ENCODE measurements at places on chromosomes 7 and 10.
A peak's percentile ranks its signal among the peaks of the same experiment; 100 is the strongest.

GRCh38 chr10:27368706-27369105, 128.1 kb upstream of the ACBD5 start:
- DNase-seq: no peak

- no peak for DNase-seq
Observed at GRCh38 chr10:70346155-70346554, 36.3 kb downstream of the LRRC20 start.

DNA sequence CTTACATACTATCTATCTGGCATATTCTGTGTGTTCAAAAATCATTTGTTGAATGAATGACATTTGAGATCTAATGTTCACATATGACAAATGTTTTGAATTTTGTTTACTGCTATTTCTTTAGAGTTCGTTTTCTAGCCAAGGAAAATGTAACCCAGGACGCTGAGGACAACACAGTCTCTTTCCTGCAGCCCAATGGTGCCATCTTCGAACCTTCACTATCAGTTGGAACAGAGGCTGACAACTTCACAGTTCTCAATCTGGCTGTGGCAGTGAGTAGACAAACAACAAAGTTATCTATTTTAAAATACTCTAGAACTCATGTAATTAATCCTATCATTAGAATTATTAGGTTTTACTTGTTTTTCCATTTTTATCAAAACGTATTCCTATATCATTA, 22.5 kb downstream of the CD36 start:
- DNase-seq: no peak

DNA sequence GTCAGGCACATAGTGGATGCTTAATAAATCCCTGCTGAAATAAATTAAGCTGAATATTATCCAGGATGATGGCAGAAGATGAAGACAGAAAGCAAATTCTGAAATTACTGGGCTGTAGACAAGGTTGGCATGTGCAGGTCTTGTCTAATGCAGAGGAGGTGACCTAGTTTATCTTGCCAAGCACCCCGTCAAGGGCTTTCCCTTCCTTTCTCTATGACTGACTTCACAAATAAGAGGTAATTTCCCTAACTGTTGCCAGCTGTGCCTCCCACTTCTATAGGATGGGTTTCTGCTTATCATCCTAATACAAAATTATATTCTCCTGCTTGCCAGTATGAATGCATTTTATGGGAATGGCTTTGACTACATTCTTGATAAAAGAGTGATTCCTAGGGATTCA, 38.0 kb downstream of the LHFPL3 start:
- DNase-seq: no peak

DNA sequence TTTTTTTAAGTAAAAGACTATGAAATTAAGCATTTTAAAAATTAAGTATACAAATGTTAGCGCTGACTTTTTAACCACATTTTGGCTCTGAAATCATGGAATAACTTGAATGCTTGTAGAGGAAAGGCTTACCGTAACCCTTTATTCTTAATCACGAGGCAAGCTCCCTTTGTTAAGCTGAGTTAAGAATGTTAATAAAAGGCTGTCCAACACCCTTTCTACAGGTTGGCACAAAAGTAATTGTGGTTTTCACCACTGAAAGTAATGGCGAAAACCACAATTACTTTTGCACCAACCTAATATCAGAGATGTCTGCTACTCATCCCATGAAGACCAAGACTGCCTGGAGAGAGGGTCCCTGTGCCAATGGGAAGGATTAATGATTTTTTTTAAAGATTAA, 70.6 kb downstream of the STK17A start:
- no peak for DNase-seq

GRCh38 chr10:81873231-81873931, 1.6 kb upstream of the NRG3 start:
- no peak for DNase-seq

DNA sequence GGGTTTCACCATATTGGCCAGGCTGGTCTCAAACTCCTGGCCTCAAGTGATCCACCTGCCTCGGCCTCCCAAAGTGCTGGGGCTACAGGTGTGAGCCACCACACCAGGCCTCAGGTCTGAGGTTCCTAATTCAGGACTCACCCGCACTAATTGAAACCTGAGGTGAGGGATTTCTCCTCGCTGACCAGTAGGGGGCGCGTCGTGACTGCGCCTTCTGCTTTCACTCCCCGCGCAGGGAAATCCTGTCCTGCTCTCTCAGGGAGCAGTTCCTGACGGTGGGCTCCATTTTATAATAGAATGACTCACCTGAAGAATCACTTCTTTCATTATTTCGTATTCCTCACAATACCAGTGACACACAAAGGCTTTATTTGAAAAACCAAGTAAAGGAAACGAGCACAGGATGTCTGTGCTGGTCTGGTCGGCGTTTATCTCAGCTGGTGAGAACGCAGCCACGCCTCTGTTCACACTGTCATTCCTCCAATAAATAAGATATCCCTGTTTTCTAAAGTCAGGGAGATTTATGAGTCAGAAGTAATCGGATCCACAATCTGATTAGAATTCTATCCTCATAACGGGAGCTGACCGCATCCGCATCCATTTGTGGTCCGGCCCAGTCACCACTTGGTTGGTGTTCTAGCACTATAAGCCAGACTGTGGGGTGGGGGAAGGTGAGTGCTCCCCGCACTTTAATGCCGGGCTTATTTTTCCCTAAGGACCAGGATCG, 35.4 kb downstream of the BAG3 start:
- DNase-seq: peak; percentile 81

- DNase-seq: no peak
Observed at GRCh38 chr7:94067047-94067446, 62.9 kb upstream of the BET1 start.

GRCh38 chr7:155804431-155804831, 7.8 kb downstream of the SHH start:
- DNase-seq: no peak

GRCh38 chr10:45470098-45471012, 96.3 kb downstream of the ALOX5 start:
- no peak for DNase-seq

GRCh38 chr10:27744802-27745731, 552 bp downstream of the MKX start:
- peak; percentile 3 for DNase-seq

- DNase-seq: no peak
Observed at GRCh38 chr7:105426606-105427146, 38.0 kb upstream of the SRPK2 start.

DNA sequence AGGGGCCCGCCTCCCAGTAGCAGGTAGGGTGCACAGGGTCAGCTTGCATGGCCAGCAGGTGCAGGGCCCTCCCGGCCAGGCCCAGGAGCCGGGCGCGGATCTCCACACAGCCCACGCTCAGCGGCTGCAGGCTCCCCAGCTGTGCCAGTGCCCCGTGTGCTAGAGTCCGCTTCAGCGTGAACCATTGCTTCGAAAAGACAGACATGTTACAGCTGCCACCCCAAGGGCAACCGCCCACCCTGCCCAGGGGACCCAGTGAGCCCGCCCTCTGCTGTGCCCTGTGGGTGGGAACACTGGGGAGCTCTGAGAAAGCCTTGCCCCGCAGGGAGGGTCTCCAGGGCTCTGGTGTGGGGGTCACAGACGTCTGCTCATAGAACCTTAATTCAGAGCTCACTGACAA, 64.3 kb upstream of the NKX6-2 start:
- DNase-seq: no peak

GRCh38 chr7:54843841-54844355, 84.9 kb upstream of the SEC61G start:
- DNase-seq: no peak

Measured in stimulated activated CD4-positive, alpha-beta T cell treated with anti-CD3 and anti-CD28 coated beads, Interleukin-12 subunit alpha, Interleukin-12 subunit beta, amount 100 ng/mL, for 24 hours (primary cell).